NCI-H2029 treated with DMSO at 0.1 percent for 48 hours (cell line): ENCODE measurements at places on chromosomes 4 and X.
A peak's percentile ranks its signal among the peaks of the same experiment; 100 is the strongest.

GRCh38 chr4:184790826-184791225 is 34.9 kb downstream of the ACSL1 start:
- DNase-seq = no peak

DNA sequence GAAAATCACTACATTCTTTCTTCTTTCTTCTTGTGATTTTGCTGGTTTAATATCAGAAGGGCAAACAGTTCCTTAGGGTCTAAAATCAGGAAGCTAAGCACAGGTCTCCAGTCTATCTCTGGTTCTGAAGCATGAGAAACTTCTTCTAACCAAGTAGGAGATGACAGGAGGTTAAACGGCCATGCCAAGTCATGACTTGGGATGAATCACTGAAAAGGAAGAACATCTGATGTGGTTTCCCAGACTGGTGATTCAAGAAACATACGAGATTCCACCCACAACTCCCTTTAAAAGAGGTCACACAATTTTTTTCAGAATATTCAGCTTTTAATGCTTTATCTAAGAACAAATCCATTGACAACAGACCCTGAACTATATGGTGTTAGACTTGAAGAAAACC is 684.0 kb upstream of the PRKX start:
- no peak for DNase-seq

GRCh38 chr4:80183250-80184052 is 13.9 kb upstream of the PRDM8 start:
- no peak for DNase-seq

DNA sequence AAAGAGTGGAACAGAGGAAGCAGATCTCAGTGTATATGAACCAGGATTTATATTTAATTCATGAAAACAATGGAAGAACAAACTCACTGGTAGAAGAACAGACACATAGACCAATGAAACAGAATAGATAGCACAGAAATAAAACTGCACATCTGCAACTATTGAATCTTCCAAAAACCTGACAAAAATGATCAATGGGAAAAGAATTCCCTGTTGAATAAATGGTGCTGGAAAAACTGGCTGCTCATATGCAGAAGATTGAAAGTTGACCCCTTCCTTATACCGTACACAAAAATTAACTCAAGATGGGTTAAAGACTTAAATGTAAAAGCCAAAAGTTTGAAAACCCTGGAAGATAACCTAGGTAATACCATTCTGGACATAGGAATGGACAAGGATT is 391.0 kb downstream of the MAGEB5 start:
- no peak for DNase-seq

- peak; percentile 82 for DNase-seq
Measured at GRCh38 chr4:27278615-27279375, 418.2 kb downstream of the STIM2 start.

DNA sequence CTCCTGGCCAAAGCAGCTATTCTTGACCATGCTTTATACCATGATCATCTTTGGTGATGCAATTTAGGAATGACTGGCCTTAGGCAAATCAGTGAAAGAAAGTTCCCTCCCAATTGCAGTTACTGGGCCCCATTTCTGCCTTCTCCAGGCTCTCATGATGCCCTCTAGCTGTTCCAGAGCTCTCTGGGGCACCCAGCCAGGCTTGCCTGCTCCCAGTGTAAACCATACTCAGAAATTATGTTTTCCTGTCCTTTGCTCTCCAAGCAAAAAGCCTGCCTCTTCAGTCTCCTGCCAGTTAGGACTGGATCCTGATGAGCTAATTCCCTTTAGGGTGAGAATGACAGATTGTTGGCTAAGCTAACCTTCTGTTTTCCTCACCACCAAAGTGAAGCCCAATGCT is 85.3 kb upstream of the RBPJ start:
- DNase-seq = peak; percentile 96

DNA sequence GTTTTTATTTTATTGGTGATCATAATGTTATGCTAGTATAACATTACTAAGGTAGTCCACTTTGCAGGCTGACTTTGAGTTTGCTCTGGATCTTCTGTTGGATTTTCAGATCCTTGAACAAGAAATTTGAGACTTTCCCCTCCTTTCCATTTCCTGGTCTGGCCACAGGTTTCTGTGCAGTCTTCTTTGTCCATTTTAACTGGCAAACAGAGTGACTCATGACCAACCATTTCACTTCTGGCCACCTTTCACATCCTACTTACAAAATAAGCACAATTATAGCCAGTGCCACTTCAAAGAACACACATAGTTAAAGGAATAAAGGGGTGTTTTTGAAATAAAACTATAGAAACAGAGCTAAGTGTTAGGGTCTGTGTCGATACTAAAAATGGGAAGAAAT is 8.4 kb downstream of the ANK2 start:
- peak; percentile 82 for DNase-seq

DNA sequence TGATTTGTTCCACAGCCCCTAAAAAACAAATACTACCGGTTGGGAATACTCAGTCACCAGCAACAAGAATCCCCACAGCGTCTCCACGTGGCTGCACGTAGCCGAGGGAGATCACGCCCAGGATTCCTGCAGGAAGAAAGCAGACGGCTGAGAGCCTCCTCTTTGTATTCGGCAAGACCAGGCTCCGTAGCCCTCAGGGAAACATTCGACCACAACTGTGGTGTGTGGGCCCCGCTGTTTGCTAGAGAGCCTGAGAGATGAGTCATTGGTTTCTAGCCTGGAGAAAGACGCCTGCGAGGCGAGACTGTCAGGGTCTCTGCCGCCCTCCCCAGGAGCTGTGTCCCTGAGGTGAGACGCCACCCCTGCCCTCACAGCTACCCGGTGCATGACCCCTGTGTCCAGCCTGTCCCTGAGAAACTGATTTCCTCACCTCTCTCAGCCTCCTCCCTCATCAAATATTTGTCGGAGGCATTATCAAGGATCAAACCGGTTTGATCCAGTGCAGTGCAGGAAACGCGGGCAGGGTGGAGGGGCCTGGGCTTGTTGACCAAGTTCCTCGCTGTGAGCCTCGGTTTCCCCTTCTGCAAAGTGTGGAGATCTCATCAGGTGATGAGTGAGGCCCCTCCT is 4.7 kb upstream of the S100P start:
- DNase-seq = no peak

DNA sequence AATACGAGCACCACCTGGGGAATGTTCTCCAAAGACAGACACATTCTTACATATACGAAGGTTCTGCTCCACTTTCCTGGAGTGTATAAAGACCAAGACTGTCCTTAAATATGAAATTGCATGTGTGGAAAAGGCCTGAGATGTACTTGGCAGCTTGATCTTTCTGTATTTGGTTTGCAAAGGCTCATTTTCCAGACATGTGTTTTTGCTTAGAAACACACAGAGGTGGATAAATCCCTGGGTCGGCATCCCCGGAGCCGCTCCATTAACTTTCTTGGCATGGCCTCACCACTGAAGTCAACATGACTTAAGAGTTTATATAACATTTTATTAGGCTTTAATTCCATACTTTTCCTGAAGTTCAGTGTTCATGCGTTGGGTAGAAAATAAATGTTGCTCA is 239.4 kb downstream of the LDB2 start:
- no peak for DNase-seq

GRCh38 chr4:94357624-94358023 is 15.0 kb upstream of the HPGDS start:
- no peak for DNase-seq

DNA sequence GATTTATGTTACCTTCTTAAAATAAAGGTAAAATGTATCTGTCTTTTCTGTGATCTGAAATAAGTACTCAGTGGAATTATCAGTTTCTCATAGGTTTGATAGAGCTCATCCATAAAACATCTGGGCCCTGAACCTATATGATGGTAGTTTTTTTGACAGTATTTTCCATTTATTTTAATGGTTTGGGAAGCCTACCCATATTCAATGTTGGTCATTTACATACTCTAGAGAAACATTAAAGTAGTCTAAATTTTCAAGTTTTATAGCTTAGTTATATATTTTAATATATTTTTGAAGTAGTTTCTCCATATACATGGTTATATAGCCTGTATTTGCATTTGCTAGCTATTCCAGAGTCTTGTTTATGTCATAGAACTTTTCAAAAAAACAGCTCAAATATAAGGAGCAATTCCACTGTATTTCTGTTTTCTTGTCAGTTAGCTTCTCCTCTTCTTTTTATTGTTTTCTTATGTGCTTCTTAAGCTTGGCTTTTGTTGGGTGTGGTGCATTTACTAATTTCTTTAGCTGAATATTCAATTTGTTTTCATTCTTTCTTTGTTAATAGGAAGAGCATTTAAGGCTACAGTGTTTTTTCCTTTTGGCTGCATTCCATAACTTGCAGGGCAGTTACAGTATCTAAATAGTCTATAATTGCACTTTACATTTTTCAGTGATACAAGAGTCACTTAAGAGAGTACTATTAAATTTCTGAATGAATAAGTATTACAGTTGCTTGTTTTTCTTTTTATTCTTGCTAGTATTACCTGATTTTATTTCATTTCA is 181.4 kb downstream of the DKK2 start:
- DNase-seq = no peak

DNA sequence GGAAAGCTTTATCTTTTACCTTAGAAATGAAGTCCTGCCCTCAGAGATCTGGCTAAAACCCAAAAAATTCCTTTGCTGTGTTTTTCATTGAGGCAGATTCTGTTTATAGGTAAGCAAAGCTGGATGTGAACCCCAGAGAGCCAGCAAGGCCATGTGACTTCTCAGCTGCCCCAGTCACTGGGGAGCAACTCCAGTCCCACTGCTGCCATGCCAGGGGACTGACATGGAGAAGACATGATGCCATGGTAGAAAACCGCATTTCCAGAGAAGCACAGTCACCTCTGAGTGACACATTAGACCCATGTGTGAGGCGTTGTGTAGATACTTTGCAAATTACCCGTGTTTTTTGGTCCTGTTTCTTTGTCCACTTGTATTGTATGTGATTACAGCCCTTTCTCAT is 45.4 kb downstream of the PTTG2 start:
- DNase-seq = no peak
